ENCODE measurements at places on chromosomes 3 and 15.

- DNase-seq = no peak
Measured at GRCh38 chr3:36852071-36852470, 87.7 kb upstream of the DCLK3 start.

DNA sequence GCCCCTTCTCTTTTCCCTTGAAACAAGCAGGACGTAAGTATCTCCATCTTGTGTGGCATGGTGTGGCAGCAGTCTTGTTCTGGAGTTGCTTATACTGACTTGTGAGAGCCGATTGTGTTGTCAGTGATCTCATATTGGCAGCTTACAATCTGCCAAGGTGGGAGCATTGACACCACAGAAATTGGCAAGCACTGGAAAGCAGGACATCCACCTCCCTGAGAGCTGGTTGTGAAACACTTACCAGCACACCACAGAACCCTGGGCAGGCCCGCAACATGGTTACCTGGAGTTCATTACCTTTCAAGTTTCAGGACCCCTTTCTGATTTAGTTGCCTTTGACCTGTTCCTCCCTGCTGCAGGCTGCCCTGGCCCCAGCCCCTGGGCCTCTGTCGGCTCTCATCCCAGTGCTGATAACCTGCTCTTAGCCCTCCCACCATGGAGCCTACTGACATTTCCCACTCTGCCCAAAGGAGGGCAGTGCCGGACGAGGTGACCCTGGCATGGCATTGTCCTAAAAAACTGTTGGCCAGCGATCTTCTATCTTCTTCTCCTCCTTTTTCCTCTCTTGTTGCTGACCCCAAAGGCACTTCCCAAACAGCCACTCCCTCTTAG is 10.6 kb upstream of the ATP2B2 start:
- no peak for DNase-seq

GRCh38 chr3:187999821-188000220 is 154.1 kb upstream of the LPP start:
- peak; percentile 23 for DNase-seq

DNA sequence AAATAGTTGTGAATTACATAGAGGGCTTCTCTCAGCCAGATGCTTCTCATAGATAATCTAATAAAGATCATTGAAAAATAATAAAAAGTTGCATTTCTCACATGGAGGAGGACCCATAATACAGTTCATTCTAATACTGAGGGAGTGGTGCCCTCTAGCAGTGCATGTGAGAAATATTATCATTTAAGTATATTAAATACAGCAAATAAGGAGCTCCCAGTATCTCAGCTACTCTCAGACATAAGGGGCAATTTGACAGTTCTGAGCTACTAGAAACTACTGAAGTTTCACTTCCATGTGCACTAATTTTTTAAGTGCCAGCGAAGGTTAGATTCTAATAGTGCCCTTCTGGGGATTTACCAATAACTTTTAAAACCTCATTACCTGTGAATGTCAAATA is 188.3 kb downstream of the IL5RA start:
- DNase-seq = no peak

GRCh38 chr15:38894243-38894948 is 329.8 kb upstream of the RASGRP1 start:
- DNase-seq = no peak

GRCh38 chr3:25592510-25592968 is 72.2 kb downstream of the TOP2B start:
- DNase-seq = peak; percentile 16

DNA sequence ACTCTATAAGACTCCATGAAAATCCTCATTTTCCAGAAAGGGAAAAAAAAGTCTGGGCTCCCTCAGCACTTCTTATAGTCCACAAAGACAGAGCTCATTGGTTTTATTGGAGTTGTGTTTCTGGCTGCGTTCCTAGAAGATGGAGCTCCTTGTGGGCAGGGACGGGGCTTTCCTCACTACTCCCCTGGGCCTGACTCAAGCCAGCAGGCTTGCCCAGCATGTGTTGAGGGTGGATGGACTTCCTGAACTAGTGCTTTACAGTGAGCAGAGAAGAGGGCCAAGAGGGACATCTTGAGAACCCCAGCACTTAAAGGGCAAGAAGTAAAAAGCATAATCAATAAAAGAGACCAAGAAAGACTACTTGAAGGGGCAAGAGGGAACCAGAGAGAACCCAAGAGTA is 43.2 kb upstream of the EPHB1 start:
- no peak for DNase-seq

- no peak for DNase-seq
Measured at GRCh38 chr15:57290826-57291225, 85.5 kb upstream of the CGNL1 start.

DNA sequence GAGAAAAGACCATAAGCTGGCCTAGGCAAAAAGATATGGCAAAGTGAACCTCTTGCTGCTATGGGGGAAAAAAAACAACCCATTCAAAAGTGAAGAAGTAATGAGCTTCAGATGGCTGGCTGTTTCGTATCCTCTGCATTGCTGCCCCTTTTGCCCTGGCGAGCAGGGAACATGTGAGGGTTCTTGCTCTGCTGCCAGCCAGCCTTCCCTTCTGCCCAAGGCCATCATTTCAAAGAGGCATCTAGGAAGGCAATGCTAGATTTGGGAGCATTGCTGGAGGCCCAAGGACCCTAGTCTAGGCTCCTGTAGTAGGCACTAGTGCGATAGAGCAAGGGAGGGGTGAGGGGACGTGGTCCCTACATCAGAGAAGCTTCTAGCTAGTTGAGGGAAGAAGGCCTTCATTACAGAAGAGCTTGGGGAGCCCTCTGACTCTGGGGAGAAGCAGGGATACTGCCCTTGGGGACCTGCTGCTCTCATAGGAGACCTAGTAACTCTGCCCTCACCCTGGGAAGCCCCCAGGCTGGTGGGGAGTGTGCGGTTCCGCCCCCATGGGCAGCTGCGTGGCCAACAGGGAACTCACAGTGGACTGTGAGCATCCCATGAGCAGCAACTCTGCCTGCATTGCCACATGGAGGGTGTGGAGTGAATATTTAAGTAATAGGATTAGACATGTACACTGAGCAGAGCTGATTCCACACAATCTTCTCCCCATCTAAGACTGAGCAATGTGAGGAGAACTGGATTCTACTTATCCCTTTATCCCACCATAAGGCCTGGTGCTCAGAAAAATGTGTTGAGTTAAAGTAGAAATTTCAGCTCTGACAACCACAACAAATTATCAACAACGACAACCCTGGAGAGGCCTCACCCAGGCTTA is 21.3 kb downstream of the ITGA11 start:
- no peak for DNase-seq

GRCh38 chr3:158314426-158315357 is 204.8 kb downstream of the RSRC1 start:
- no peak for DNase-seq

GRCh38 chr3:12275974-12276650 is 12.8 kb upstream of the PPARG start:
- DNase-seq = no peak
